ENCODE measurements at places on chromosomes 4 and X.

GRCh38 chrX:36849407-36849806, 158.8 kb upstream of the FAM47C start:
- DNase-seq: no peak

- DNase-seq: peak; percentile 43
Observed at GRCh38 chr4:152485726-152486276, 50.1 kb downstream of the FBXW7 start.

DNA sequence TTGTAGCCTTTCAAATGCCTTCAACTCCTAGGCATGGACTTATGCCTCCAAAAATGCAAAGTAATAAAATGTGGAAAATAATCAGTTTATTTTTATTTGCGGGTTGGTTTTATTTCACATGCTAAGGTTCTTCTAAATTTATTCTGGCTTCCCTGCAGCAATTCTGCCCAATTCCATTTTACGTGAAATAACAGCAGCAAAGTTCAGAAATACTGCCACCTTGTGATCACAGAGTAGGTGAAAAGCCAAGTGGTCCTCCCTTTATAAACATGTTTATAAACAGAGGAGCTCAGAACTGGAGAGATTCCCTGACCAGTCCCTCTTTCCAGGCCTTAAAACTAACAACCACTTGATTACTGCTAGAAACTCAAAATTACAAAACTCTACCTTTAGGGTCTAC, 14.7 kb upstream of the DCHS2 start:
- DNase-seq: no peak

- no peak for DNase-seq
Observed at GRCh38 chr4:16194214-16194613, 32.1 kb downstream of the TAPT1 start.

- DNase-seq: no peak
Observed at GRCh38 chr4:142974328-142974727, 128.2 kb upstream of the INPP4B start.

GRCh38 chrX:40144576-40144975, 46.8 kb upstream of the BCOR start:
- DNase-seq: no peak

DNA sequence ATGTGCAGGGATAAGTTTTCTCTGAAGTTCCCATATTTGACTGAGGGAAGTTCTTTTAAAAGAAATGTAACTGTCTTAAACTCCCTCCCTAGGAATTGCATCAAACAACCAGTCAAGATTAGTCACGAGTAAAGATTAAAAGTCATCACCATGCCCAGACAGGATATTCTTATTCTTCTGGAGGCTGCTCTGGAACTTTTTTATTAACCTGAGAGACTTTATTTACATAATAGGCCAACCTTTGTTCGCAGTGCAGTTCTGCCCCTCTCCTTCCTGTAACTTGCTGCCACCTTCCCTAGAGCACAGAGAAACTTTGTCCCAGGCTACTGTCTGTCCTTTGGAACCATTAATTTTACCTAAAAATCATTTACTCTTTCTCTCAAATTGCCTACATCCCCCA, 9.8 kb upstream of the HERC3 start:
- no peak for DNase-seq

DNA sequence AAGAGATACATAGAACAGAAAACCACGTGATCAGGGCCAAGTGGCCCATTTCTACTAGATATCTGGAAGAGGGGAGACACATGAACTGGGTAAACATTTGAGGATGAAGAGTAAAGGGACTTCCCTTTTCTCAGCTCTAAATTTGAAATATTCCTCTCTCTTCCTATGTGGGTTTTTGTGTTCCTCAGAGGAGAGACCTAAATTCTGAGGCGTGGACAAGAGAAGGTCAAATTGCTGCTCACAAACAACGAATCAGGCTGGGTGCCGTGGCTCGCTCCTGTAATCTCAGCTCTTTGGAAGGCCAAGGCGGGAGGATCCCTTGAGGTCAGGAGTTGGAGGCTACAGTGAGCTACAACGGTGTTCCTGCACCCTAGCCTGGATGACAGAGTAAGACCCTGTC, 216.0 kb downstream of the PTTG2 start:
- DNase-seq: no peak

DNA sequence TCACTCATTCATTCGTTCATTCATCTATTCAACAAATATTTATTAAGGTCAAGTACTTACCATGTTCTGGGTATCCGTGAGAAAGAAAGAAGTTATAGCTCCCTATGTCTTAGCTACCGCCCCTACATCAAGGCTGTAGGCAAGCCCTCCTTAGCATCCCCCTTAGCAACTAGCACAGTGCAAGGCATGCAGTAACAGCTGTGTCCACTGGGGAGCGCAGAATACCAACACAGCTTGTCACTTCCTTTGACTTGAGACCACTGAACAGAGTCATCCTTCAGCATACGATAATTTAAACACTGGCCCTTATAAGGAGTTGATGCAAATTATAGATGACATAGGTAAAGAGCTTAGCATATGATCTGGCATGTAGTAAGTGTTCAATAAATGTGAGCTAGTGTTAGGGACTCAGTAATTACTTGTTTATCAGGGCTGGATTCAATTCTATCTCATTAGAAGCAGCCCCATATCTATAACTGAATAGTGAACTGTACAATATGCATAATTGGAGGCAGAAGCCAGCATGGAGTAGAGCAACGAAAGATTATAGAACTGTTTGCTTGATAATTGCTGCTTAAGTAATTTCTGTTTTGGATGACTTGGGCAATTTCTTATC, 8.7 kb downstream of the KIAA1210 start:
- DNase-seq: peak; percentile 21

DNA sequence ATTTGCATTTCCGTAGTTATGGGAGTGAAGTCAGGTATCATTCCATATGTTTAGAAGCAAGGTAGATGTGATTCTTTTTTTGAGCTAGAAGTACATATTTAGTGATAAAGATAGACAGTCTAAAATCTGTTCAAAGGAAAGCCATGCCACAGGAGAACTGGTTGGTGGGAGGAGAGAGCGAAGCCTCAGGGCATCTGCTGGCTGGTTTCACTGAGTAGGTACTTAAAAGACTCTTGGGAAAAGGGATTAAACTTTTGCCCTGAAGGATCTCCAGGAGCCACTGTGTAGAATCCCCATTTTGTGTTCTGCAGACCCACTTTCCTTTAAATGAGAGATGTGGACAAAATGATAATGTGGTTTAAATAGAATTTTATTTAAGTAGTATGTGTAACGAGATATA, 89.6 kb downstream of the SHROOM2 start:
- no peak for DNase-seq

- no peak for DNase-seq
Observed at GRCh38 chr4:175427751-175428150, 384.3 kb downstream of the GPM6A start.

- DNase-seq: no peak
Observed at GRCh38 chr4:183872531-183872930, 32.6 kb upstream of the STOX2 start.
